ENCODE measurements at places on chromosomes 12 and 14.
A peak's percentile ranks its signal among the peaks of the same experiment; 100 is the strongest.

GRCh38 chr14:100019156-100019744 is 46.0 kb upstream of the EVL start:
- no peak for DNase-seq

DNA sequence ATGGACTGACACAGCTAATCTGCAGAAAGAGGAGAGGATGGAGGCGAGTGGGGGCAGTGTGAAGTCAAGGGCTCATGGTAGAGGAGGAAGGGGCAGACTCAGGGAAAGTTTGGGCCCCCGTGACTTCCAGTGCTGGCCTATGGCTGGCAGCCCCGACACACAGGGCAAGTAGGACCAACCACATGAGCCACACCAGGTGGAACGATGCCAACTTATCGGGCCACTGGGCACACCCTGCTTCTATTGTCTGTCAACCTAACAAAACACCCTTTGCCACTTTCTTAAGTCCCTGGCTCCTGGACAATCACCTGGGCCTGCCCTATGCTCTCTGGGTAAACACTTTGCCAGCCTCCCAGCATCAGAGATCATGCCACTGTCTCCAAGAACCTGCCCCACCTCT is 65.2 kb upstream of the PSMC1 start:
- no peak for DNase-seq

DNA sequence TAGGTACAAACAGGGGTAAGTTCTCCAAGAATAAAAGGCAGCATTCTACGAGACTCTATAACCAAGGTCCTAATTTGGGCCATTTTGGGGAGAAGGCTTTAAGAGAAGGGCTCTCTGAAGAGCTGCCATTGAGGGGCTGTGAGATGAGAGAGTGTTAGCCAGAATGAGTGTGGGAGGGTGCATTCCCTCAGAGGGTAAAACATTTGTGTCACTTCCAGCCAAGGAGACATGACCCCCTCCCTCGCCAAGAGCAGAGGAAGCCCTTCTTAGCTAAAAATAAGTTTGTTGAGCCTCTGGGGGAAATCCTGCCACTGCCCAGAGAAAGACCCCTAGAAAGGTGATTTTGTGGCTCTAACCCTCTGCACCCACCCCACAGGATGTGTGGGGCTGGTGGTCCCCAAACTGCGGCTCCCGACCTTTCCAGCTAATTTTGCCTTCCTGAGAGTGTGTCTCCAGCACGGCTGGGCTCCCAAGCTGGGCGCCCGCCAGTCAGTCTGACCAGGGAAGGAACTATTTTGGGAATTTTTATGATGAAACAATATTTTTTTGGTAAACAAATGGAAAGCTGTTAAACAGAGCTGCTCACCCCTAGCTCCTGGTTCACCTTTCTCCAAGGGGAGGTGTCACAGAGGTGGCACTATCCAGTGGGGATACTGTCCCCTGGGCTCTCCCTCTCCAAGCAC is 65.9 kb upstream of the JDP2 start:
- no peak for DNase-seq

- DNase-seq, result no peak
Observed at GRCh38 chr12:119669744-119670472, 2.0 kb downstream of the PRKAB1 start.

DNA sequence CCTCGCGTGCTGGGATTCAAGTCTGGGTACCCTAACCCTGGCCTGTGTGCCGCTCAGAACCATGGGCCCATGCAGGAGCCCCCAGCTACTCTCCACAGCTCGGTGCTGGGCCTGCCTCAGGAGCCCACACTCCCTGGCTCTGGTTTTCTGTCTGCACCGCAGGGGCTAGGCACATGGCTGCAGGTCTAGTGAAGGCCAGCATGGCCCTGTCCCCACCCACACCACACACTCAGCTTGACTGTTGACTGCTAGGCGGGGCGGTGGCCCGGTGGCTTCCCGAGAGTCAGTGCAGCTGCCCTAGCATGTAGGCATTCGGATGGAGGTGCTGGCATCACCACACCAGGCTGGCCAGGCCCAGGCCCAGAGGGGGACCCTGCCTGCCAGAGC is 7.9 kb downstream of the INF2 start:
- DNase-seq, result no peak

DNA sequence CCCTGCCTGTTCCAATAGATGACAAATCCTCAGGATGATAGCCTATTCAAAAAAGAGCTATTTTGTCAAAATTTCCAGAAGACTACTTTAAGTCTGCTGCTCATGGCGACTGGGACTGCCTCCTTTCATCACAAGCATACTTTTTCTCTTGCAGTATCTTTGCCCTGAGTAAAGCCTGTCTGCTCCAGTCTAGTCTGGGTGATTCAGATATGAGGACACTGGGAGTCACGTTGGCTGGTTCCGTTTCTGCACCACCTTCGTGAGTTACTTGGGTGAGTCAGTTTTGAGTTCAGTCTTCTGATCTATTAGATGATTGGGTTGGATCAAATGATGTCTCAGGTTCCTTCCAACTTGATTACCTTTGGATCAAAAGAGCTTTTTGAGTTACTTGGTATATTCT is 301.3 kb upstream of the STXBP6 start:
- DNase-seq, result no peak

- DNase-seq, result peak; percentile 47
Observed at GRCh38 chr14:22650960-22651521, 6.9 kb upstream of the OR6J1 start.

GRCh38 chr14:91354979-91355685 is 62.5 kb downstream of the CCDC88C start:
- peak; percentile 78 for DNase-seq

GRCh38 chr12:71601546-71601945 is 62.1 kb downstream of the ZFC3H1 start:
- no peak for DNase-seq

DNA sequence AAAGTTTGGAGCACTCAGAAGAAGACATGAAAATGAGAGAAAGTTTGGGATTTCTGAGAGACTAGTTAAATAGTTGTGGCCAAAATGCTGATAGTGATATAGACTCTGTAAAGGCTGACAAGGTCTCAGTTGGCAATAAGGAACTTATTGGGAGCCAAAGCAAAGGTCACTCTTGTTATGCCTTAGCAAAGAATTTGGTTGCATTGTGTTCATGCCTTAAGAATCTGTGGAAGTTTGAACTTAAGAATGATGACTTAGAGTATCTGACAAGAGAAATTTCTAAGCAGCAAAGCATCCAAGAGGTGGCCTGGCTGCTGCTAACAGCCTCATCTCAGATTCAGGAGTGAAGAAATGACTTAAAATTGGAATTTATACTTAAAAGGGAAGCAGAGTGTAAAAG is 113.8 kb downstream of the PIK3C2G start:
- no peak for DNase-seq

All from OCI-LY7 (cell line).